ENCODE measurements at places on chromosomes 13 and 19.

GRCh38 chr13:77678691-77679235 is 18.7 kb upstream of the SLAIN1 start:
- no peak for DNase-seq

DNA sequence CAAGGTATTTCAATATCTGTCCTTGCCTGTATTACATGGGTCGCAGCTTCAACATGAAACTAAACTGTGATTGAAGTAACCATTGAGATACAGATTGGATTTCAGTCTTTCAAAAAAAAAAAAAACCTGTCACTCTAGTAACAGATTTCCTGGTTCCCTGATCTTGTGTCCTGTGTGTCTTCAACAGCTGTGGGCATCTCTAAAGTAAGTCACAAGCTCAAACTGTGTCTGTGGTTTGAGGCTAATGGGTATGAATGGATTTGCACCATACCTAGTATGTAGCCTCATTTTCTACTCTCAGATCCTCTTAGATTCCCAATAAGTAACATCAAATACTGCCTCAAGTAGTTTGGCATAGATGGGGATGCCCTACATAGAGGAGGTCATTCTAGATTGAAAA is 300.1 kb downstream of the COG6 start:
- DNase-seq, result no peak

GRCh38 chr19:38647966-38648768 is 718 bp downstream of the ACTN4 start:
- DNase-seq, result peak; percentile 49

DNA sequence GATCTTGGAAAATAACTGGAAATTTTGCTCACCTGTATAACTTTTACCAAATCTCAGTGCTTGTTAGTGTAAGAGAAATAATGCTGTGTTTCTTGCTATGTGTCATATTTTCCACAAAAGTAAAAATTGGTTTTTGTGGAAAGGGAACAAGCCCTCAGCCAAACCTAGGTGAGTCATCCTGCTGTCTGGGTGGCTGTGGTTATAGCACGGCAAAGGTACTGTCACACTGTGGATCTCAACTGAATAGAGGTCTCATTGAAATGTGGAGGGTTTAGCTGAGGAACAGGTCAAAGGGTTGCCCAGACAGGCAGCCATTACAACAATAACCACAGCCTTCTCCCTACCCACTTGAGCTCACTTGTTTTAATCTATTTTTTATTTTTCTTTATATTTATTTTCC is 338.8 kb upstream of the DACH1 start:
- DNase-seq, result no peak

DNA sequence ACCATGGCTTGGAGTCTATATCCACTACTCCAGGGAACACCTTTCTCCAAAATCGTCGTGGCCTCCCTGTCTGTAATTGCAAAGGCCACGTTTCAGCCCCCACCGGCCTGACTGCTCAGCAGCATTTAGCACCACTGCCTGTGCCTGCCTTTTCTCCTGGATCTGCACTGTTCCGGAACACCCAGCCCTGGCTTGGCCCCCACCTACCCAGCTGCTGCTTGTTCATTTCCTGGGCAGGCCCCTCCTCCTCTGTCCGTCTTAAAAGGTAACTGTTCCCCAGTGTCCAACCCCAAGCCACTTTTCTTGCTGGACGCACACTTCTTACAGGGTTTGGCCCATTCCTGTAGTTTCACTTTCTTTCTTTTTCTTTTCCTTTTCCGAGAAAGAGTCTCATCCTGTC is 8.5 kb upstream of the SYT5 start:
- DNase-seq, result no peak

DNA sequence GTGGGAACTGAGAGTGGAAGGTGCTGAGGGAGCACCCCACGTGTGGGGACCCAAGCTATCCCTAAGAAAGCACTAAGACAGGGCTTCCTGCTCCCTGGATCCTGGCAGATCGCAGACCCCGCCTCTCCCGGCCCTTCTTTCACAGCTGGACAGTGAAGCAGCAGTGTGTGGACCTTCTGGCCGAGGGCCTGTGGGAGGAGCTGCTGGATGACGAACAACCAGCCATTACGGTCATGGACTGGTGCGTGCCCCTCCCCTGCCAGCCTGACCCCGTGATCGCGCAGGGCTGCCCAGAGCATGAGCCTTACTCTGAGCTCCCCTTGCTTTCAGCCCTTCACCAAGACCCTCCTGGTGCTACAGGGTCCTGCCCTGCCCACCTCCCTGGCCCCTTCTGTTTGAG is 2.3 kb downstream of the NCCRP1 start:
- peak; percentile 66 for DNase-seq

- DNase-seq, result no peak
Measured at GRCh38 chr13:108273429-108274118, 4.1 kb downstream of the TNFSF13B start.

GRCh38 chr19:33247441-33247819 is 21.8 kb upstream of the SLC7A10 start:
- peak; percentile 27 for DNase-seq

DNA sequence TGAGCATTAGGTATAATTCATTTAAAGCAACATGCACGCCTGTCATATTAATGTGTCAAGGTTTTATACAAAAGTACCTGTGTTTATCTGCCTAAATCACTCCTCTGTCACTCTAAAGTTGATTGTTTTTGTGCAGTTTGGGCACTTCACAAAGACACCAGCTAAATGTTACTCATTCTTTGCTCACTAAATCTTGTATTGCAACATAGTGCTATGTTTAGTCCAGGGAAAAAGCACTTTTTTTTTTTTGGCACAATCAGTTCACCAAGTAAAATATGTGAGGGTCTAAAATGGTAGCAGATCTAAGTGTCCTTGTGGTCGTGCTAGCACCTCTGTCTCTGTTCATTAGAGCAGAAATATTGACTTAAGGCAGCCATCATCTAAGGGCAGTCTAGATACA is 2526.7 kb upstream of the PCDH20 start:
- no peak for DNase-seq

DNA sequence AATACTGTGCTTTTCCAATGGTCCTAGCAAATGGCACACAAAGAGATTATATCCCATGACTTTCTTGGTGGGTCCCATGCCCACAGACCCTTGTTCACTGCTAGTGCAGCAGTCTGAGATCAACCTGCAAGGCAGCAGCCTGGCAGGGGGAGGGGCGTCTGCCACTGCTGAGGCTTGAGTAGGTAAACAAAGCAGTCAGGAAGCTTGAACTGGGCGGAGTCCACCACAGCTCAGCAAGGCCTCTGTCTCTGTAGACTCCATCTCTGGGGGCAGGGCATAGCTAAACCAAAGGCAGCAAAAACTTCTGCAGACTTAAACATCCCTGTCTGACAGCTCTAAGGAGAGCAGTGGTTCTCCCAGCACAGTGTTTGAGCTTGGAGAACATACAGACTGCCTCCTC is 82.9 kb downstream of the ZNF737 start:
- no peak for DNase-seq

GRCh38 chr19:49455773-49456172 is 2.7 kb downstream of the ALDH16A1 start:
- no peak for DNase-seq

GRCh38 chr19:5785423-5785822 is 877 bp upstream of the PRR22 start:
- no peak for DNase-seq

DNA sequence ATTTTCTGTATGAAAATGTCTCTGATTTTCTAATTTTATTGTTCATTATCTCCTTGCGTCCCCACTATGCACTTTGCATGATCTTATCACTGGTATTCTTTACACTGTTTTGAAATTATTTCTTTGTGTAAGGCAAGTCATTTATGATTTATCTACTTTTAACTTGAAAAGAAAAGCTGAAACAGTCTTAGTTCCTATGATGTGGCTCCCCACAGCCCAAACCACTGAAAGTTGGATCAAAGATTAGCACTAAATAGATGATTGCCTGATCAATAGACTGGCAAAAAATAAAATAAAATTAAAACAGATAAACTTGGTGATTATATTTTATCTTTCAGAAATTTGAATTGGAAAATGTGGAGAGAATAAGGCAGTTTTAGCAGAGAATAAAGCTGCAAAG is 1101.9 kb downstream of the PCDH9 start:
- no peak for DNase-seq

DNA sequence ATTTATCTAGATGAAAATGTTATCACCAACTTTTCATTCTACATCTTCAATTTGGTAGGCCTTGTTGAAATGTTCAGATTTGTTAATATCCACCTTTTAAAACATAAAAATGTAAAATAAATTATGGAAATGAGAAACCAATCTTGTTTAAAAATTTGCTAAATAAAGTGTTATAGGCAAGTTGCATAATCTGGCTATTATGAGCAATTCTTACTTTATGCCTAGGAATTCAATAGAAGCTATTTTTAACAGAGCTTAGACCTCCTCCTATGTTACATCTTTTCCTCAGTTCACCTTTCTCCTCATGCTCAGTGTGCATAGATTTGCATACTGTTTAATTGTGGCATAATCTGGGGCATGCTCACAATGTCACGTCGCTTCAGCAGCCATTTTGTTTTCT is 87.9 kb upstream of the POSTN start:
- DNase-seq, result no peak

DNA sequence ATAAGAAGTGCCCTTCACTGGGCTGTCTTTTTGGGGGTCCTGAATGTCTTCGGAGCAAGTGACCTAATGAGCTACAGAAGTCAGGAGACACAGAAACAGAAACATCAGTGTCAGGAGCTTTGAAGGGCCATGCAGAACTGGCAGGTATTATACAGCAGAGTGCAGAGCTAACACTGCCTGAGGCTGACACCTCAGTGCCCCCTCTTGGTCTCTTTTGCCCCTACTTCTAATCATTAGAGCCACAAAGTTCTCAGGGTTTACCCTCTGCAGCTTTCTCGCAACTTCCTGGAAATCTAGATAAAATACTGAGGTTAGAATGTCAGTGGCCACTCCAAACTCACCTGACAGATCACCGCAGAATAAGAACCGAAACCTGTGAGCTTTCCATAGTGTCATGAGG is 172.7 kb downstream of the B3GLCT start:
- no peak for DNase-seq

GRCh38 chr13:32535115-32535514 is 3.5 kb downstream of the N4BP2L2 start:
- no peak for DNase-seq

GRCh38 chr13:46721054-46721453 is 75.9 kb downstream of the ESD start:
- peak; percentile 53 for DNase-seq

- no peak for DNase-seq
Measured at GRCh38 chr19:47497050-47497766, 13.2 kb upstream of the KPTN start.

DNA sequence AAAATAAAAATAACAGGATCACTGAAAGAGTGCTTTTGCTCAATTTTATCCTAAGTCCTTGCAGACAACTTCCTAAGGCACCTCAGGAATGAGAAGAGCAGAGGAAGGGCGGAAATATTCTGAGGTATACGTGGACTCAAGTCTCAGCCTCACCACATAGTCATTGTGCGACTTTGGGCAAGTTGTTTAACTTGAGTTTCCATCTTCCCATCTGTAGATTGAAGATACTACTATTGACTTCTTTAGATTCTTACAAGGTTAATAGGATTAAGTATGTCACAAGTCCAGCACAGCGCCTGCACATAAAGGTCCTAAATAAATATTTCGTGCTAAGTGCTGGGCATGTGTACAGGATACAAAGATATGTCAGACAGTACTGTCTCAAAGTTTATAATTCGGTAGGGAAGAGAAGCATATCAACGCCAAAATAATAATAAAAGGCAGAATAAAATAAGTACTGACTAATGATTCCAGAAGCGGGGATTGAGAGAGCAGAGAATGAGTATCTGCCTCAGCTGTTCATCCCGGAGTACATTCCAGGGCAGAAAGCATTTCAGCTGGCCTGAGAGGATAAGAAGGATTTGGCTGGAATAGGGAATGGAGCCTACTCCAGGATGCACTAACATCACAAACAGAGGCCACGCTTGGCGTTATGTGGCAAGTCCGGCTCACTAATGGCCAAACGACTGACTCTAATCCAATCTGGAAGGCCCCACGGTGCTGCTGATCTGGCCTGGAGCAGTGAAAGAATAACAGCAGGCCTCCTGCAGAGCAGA is 139.7 kb downstream of the FLT1 start:
- no peak for DNase-seq

GRCh38 chr13:40486518-40487163 is 179.8 kb downstream of the FOXO1 start:
- no peak for DNase-seq

GRCh38 chr19:23519031-23519430 is 123.8 kb upstream of the ZNF91 start:
- DNase-seq, result no peak

GRCh38 chr19:30665449-30665848 is 293.3 kb downstream of the ZNF536 start:
- DNase-seq, result no peak

- no peak for DNase-seq
Measured at GRCh38 chr13:98942485-98942884, 35.4 kb downstream of the DOCK9 start.

- no peak for DNase-seq
Measured at GRCh38 chr13:46372071-46372470, 15.0 kb downstream of the RUBCNL start.

DNA sequence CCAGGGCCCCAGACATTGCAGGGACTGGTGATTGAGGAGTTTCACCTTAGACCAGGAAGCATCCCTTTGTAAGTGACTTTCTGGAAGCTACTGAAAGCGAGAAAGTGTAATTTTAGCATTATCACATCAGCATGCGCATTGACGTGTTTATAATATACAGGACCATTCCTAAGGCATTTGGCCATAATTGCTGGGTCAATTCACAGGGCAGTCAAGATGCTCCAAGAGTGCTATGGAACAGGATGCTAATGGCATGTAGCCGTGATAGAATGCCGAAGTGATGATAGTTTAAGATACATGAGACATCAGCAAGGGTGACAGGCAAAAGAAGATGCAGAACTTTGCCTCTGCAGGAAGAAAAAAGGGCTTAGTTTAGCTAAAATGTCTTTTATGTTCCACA is 347.6 kb upstream of the NBEA start:
- DNase-seq, result no peak

GRCh38 chr13:39597838-39598237 is 5.2 kb downstream of the LHFPL6 start:
- DNase-seq, result no peak

- DNase-seq, result no peak
Measured at GRCh38 chr19:41652250-41652649, 25.4 kb upstream of the CEACAM4 start.

GRCh38 chr19:13757805-13758772 is 6.2 kb upstream of the MRI1 start:
- no peak for DNase-seq

DNA sequence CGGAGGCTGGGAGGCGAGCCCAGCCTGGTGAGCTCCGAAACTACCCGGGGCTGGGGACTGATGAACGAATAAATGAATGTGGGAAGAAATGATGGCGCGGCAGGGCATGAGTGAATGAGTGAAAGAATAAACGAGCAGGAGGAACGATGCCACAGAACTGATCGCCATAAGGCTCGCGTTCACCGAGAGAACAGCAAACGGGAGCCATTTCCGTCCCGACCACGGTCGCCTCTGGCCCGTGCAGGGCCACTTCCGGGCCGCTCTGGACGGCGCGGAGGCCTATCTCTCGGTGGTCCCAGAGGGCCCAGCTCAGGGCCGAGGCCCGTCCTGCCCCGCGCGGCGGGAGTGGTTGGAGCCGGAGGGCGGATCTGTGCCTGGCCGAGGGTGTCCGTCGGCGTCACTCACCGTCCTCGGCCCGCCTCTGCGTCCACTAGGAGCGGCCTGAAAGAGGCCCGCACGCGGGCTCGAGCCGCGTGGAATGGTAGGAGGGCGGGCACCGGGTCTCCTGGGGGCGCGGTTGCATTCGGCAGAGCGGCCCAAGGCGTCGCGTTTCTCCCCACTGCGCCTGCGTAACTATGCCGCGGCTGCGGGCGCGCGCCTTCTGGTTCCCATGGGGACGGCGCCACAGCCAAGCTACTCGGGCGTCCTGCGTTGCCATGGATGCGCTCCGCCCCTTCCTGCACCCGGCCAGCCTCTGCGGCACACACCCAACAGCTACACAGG is at the start of gene ZNF497:
Gene ZNF497, minus strand, starts transcription at position 480 of the 723 bp plus-strand sequence. CDS start 5,116 bp downstream, outside the sequence.
- DNase-seq, result peak; percentile 99
